ENCODE measurements at places on chromosomes 2 and 18.

- no peak overlapping the region for H3K4me3 ChIP-seq
- H3K27me3 ChIP-seq, result no peaks in the 10 kb centered on the region
- H3K27ac ChIP-seq, result no peak overlapping the region
- DNase-seq, result no peak
- no peaks in the 10 kb centered on the region for H3K36me3 ChIP-seq
Measured at GRCh38 chr2:133072837-133073694, 403.1 kb upstream of the LYPD1 start.

DNA sequence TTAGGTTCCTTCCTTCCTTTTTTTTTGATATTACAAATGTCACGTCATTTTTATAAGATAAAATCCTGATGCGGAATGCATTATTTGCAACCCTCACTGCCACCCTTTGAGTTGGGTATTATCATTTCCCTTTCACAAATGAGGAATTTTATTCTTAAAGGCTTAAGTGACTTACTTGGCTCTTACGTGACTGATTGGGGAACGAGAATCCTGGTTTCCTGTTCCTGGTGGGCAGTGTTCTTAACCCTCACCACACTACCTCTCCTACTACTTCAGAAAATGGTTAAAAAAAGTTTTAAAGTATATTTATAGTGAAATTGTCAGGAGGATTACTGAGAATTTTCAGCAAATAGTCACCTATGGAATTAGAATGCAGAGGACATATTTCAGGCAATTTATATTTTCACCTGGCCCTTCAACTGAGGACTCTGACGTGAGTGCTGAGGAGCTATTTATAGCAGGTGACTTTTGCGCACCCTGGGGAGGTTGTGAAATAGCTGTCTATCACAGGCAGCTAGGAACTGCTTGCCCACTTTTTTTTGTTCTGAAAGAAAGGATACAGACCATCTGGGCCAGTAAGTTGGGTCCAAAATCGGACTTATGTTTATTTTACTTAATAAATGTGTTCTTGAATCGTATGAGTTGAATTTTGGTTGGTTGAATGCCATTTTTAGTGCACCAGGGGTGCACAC lies 18.7 kb upstream of the RASGRP3 start:
- no peak overlapping the region for H3K27ac ChIP-seq
- H3K4me1 ChIP-seq, result no peaks in the 10 kb centered on the region
- no peak for DNase-seq
- no peak overlapping the region for H3K4me3 ChIP-seq

DNA sequence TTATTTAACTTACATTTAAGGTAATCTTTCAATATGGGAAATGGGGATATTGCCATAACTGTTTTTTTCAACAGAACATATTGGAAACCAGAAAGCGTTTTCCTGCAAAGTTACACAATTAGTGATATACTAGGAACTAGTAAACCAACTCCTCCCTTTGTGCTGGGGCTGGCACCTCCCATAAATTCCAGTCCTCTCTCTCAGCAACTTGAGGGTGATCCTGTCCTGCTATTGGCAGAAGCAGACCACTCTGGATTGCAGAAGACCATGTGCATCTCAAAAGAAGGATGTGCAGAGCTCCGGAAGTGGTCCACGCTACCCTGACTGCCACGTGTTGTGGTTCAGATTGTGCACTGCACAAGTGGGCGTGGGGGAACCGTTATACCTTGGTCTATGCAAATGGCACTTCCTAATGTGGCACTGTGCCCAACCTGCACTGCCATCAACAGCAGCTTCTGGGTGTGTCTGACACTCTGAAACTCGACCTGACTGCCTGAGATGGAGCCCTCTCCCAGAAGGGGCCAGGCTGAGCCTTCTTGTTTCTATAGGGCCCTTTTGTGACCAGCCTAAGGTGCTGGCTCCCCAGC lies 219.2 kb downstream of the ZNF516 start:
- H3K27ac ChIP-seq, result no peak overlapping the region
- H3K4me3 ChIP-seq, result no peak overlapping the region
- H3K36me3 ChIP-seq, result no peaks in the 10 kb centered on the region
- no peak for DNase-seq
- H3K27me3 ChIP-seq, result no peaks in the 10 kb centered on the region

- no peak for DNase-seq
- H3K27ac ChIP-seq, result no peak overlapping the region
- H3K4me1 ChIP-seq, result no peaks in the 10 kb centered on the region
- no peak overlapping the region for H3K4me3 ChIP-seq
- H3K27me3 ChIP-seq, result no peaks in the 10 kb centered on the region
Measured at GRCh38 chr2:191701029-191701428, 23.1 kb downstream of the NABP1 start.

GRCh38 chr2:144922519-144922918 lies 402.6 kb upstream of the ZEB2 start:
- DNase-seq, result no peak
- no peaks in the 10 kb centered on the region for H3K4me1 ChIP-seq
- no peak overlapping the region for H3K27ac ChIP-seq
- H3K4me3 ChIP-seq, result no peak overlapping the region
- H3K36me3 ChIP-seq, result no peaks in the 10 kb centered on the region

DNA sequence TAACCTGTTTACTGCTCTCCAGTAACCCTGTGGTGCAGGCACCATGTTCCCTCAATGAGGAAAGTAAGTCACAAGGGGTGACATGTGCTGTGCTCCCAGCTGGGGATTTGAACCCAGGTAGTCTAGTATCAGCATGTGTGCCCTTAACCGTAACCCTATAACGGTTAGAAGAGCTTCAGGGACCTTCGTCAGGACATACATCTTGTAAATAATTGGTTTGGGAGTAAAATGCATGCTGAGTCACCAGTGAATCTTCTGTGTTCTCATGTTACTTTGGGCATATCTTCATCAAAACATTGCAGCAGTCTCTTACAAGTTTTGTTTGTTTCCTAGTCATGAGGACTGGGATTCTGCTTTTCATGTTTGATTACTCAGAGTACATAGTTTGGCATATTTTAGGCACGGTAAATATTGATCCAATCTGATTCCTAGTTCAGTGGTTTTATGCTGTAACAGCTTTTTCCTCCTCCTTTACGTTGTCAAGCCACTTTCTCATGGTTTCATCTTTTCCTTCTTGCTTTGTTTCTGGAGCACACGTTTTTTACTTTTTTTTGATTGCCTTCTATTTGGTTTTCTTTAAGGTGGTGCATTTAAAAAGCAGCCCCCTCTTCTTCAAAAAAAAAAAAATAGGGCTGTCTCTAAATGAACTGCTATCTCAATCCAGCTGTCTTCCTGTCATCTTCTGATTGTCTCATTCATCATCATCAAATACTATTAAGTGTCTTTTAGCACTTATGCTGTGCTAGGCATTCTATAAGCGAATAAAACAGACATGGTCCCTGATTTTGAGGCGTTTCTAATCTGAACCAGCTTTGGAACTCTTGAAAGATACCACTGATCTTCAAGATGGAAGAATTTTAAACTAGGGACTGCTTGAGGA lies 50.4 kb downstream of the CLIP4 start:
- no peaks in the 10 kb centered on the region for H3K27me3 ChIP-seq
- H3K27ac ChIP-seq, result peak overlapping the region; percentile 56
- peaks cover 13% of the 10 kb centered on the region for H3K4me1 ChIP-seq

GRCh38 chr2:46858702-46859090 lies 56.9 kb downstream of the MCFD2 start:
- H3K4me3 ChIP-seq, result no peak overlapping the region
- no peak overlapping the region for H3K27ac ChIP-seq
- DNase-seq, result no peak
- no peaks in the 10 kb centered on the region for H3K36me3 ChIP-seq
- H3K4me1 ChIP-seq, result peaks cover 3% of the 10 kb centered on the region

- no peak for DNase-seq
- no peaks in the 10 kb centered on the region for H3K4me1 ChIP-seq
- H3K36me3 ChIP-seq, result no peaks in the 10 kb centered on the region
- no peak overlapping the region for H3K27ac ChIP-seq
- H3K4me3 ChIP-seq, result peak overlapping the region; percentile 62
Measured at GRCh38 chr2:108535357-108535631, 1.0 kb downstream of the LIMS1 start.

DNA sequence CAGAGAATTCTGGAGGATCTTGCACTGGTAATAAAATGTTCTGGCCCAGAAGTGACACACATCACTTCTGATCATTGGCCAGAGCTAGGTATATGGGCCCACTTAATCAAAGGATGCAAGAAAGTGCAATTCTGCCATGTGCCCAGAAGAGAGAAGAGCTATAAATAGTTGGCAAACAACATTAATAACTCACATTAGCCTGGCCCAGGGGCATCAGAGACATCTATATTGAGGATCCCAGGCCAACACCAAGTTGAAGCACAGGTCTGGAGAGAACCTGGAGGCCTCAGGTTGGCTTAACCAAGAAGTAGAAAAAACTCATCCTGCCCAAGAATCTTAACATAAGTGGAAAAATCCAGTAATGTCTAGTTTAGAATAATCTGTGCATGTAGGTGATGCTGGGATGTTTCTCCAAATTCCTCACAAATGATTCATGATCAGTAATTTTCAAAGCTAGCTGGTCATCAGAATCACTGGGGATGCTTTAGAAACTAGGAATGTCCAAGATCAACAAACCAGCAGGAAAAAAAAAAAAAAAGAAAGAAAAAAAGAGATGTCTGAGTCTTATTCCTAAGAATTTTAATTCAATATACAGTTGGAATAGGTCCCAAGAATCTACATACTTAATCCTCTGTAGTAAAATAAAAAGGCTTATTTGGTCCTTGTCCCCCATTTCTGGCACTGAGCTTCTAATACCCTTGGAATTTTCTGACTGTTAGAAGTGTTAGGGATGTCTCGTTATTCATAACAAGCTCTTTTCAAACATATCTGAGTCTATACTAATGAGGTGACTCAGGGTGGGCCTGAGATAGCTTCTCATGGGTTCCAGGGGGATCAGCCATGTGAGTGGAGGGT lies 35.0 kb upstream of the EVA1A start:
- no peak for DNase-seq
- no peak overlapping the region for H3K4me3 ChIP-seq
- H3K27me3 ChIP-seq, result no peaks in the 10 kb centered on the region
- H3K36me3 ChIP-seq, result no peaks in the 10 kb centered on the region
- no peak overlapping the region for H3K27ac ChIP-seq

DNA sequence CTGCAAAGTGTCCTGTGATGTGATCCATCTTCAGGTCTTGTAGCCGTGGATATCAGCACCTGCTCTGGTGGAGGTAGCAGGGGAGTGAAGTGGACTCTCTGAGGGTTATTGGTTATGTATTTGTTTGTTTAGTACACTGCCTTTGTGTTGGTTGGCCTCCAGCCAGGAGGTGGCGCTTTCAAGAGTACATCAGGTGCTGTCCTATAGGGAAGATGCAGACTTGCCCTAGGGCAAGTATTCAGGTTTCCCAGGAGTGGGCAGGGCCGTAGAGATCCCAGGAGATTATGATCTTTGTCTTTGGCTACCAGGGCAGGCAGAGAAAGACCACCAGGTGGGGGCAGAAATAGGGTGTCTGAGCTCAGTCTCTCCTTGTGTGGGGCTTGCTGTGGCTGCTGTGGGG lies 411.8 kb downstream of the SOX11 start:
- DNase-seq, result no peak
- no peaks in the 10 kb centered on the region for H3K4me1 ChIP-seq
- H3K27ac ChIP-seq, result no peak overlapping the region
- no peaks in the 10 kb centered on the region for H3K36me3 ChIP-seq
- no peak overlapping the region for H3K4me3 ChIP-seq
- no peaks in the 10 kb centered on the region for H3K27me3 ChIP-seq

DNA sequence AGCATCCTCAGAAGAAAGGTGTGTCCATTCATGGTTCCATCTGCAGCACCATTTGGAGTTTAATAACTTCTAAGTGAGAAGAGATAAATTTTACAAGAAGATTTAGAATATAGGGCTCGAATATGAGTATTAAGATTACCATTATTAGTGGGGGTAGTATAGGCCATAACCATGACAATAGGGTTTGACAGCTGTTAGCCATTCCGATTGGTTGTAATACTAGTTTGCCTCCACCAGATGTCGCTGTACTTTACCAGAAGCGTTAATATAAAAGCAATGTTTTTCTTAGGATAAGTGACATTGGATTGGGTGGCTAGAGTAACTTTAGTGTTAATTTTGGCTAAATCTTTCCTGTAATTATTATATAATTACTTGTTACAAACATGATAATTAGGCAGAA lies 107.5 kb upstream of the SRD5A2 start:
- H3K27ac ChIP-seq, result no peak overlapping the region
- H3K36me3 ChIP-seq, result no peaks in the 10 kb centered on the region
- no peaks in the 10 kb centered on the region for H3K27me3 ChIP-seq
- no peak overlapping the region for H3K4me3 ChIP-seq

DNA sequence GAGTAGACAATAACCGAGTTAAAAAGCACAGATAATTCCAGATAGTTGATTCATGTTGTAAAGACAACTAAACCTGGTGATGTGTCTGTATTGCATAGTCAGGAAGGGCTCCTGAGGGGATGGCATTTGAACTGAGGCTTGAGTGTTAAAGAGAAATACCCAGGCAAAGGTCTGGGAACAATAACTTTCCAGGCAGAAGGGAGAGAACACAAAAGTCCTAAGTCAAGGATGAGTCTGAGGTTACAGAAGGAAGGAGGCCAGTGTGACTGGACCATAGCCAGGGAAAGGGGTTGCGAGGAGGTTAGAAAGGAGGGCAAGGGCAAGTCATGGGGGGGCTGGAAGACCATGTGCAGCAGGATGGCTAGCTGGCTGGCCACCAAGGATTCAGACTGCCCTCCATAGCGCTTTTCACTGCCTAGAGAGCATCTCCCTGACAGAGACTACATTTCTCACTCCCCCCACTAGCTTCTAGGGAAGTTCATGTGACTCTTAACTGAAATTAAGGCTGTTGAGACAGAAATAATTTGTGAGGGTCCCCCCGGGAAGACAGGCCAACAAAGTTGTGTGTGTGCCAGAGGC lies 135.5 kb upstream of the CREB1 start:
- no peak overlapping the region for H3K27ac ChIP-seq
- H3K4me1 ChIP-seq, result no peaks in the 10 kb centered on the region
- no peaks in the 10 kb centered on the region for H3K36me3 ChIP-seq
- no peaks in the 10 kb centered on the region for H3K27me3 ChIP-seq
- H3K4me3 ChIP-seq, result no peak overlapping the region
- DNase-seq, result no peak

GRCh38 chr18:58499527-58500221 lies 129.2 kb downstream of the ALPK2 start:
- no peak for DNase-seq
- no peaks in the 10 kb centered on the region for H3K27me3 ChIP-seq
- H3K36me3 ChIP-seq, result no peaks in the 10 kb centered on the region
- no peaks in the 10 kb centered on the region for H3K4me1 ChIP-seq
- H3K27ac ChIP-seq, result no peak overlapping the region

DNA sequence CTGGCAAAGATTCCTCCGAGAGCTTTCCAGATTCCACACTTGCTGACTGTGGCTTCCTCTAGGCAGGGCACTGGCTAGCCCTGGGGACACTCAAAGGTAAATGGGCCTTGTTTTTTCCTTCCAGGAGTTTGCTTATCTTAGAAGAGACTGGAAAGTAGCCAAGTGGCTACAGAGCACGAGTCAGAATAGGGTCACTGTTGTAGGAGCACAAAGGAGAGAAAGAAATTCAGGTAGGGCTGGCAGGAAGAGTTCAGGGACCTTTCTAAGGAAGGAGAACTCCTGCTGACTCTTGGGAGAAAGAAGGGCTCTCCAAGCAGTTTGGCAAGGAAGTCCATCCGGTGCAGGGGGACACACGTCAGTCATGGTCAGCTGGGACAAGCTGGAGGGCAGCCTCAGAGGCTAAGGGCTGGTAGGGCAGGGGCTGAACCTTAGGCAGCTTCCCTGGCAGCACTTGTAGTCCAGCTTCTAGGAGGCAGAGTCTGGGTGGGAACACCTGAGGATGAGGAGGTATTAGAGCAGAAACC lies 39.5 kb downstream of the NIFK start:
- H3K27ac ChIP-seq, result no peak overlapping the region
- no peak overlapping the region for H3K4me3 ChIP-seq
- no peaks in the 10 kb centered on the region for H3K27me3 ChIP-seq
- no peak for DNase-seq
- peaks cover 23% of the 10 kb centered on the region for H3K4me1 ChIP-seq
- no peaks in the 10 kb centered on the region for H3K36me3 ChIP-seq
